ENCODE measurements at places on chromosomes 7 and 10. TPM values are rescaled to one million over a fixed set of nuclear protein-coding genes. Genes with fewer than 3 reads are reported as not detected.

DNA sequence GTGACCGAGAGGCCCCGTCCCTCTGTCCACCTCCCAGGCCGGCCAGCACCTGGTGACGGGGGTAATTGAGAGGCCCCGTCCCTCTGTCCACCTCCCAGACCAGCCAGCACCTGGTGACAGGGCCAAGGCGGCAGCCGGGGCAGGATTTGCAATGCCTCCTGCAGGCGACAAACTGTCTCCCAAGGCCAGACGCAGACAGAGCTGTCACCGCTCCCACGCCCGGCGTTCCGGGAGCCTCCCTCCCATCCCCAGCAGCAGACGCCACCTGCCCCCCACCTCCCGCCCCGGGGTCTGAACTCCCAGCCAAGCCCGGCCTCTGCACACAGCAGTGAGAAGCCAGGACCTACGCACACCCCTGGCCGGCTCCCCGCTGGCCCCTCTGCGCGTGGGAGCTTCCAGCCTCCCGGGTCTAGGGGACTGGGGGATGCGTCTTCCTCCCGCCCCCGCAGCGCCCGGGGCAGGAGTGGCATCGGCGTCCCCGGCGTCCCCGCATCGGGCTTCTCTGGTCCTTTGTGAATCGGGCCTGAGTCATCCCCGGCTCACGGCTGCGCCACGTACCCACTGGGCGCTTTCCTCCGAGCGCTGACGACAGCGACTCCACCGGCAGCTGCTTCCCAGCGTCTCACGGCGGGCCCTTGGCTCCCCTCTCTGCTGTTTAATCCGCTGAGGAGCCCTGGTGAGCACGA lies 95.1 kb upstream of the DIP2C start:
- H3K4me1 ChIP-seq = no peaks in the 10 kb centered on the region
- H3K27ac ChIP-seq = no peak overlapping the region
- no peaks in the 10 kb centered on the region for H3K36me3 ChIP-seq
- H3K27me3 ChIP-seq = peaks cover 10% of the 10 kb centered on the region
- no peak overlapping the region for H3K4me3 ChIP-seq

DNA sequence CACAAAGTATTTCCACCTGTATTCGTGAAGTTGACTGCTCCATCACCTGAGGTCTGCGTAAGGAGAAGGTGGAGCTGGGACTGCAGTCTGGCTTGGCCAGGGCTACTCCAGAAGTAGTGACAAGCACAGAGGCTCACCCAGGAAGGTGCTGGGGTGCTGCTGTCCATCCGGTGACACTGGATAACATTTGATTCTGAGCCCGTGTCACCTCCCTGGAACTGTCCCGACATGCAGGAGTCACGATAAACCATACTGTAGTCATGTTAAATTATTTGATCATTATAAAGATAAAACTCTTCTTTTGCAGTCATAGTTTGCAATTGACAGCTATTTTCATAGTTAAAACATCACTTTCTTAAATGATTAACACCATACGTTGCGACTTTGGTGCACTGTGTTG lies 28.7 kb upstream of the GALNTL5 start:
- DNase-seq = no peak
- H3K4me1 ChIP-seq = peaks cover 11% of the 10 kb centered on the region
- peaks cover 5% of the 10 kb centered on the region for H3K27me3 ChIP-seq
- H3K4me3 ChIP-seq = no peak overlapping the region

DNA sequence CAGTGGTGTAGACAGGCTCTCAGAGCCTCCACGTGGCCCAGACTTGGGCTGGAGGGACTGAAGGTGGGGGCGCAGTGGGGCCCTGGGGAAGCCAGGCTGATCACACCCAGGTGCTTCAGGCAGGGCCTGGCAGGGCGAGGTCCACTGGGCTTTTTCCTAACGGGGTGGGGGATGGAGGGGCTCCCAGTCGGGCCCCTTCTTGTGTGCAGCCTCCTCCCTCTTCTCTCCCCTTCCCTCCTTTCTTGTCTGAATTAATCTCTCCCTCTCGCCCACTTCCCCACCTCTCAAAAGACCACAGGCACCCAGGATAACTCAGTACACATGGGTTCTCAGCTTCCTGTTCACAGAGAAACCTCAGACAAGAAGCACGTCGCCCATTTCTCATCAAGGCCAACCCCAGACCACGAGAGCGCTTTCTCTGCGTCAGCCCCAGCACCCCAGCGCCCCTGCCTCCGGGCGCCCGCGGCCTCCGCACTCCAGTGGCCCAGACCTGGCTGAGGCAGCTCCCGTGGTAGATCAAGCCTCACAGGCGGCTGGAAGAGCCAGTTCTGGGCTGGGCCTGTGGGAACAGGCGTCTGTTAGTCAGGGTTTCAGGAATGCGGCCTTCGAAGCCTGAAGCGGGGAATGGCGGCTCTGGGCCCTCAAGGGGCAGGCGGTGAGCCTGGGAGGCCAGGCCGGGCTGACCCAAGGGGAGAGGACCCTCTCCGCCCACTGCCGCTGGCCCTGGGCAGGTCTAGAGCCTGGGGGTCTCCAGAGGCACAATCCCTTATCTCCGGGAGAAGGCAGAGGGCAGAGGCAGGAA lies 50.6 kb downstream of the PWWP2B start:
- DNase-seq = peak; percentile 88
- H3K4me3 ChIP-seq = peak overlapping the region; percentile 68
- no peaks in the 10 kb centered on the region for H3K27me3 ChIP-seq
- peaks cover 46% of the 10 kb centered on the region for H3K4me1 ChIP-seq

DNA sequence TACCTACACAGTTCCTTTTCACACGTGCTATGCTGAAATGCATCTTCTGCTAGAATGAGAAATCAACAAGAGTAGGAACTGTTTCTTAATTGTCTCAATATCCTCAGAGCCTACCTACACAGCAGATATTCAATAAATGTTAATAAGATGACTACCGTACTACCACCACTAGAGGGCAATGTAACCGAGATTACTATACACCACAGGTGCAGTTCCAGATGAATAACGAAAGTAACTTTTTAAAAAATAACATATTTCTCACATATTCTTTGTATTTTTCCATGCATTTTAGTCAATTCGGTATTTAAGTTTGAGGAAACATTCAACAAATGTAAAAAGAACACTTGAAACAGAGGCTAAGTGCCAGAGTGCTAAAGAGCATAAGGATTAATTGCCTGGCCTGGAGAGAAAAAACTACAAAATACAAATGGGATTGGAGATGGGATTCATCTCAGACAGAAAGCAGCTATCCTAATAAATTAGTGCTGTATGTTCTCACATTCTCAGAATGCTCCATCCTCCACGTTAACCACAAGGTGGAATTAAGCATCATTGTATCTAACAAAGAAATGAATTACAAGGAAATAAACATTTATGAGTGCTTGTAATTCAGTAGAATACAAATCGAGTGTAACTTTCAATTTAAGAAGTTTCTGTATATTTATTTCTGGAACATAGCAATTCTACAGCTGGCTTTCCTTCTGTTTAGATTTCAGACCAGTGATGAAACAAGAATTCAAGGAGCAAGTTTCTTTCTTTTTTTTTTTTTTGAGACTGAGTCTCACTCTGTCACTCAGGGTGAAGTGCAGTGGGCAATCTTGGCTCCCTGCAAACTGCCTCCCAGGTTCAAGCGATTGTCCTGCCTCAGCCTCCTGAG lies 20.3 kb upstream of the HECTD2 start:
- H3K27me3 ChIP-seq = peaks cover 26% of the 10 kb centered on the region
- DNase-seq = no peak
- no peaks in the 10 kb centered on the region for H3K36me3 ChIP-seq
- no peak overlapping the region for H3K4me3 ChIP-seq
- peaks cover 8% of the 10 kb centered on the region for H3K4me1 ChIP-seq

Gene AGMO
- not detected for total RNA-seq

Gene KCNIP2
- 2.5 TPM for total RNA-seq
